ENCODE measurements at places on chromosomes 7 and 10.

DNA sequence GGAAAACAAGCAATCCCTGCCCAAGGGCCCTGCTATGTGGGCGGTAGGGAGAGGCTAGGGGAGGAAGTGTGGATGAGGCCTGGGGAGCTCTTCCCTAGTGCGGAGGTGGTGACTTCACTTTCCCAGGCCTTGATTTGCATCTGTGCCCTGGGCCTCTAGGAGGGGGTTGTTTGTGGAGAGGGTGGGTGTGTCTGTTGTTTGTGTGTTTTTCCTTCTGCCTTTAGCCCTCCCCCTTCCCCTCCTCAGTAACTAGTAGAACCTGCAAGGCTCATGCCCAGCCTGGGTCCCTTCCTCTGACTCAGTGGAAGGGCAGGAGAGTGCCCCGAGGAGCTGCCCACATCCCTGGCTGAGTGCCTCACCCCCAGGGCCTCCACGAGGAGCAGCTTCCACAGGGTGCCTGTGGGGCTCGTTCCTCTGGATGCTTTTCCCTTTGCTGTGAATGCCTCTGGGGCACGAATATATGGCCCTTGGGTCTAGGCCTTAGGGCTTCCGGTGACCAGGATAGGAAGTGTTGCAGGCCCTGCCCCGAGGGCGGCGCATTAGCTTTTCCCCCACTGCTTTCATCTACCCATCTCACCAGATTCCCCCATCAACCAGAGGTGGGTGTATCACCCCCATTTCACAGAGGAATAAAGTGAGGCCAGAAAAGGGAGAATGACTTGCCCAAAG, 89.4 kb upstream of the DUSP5 start:
- no peak for DNase-seq

DNA sequence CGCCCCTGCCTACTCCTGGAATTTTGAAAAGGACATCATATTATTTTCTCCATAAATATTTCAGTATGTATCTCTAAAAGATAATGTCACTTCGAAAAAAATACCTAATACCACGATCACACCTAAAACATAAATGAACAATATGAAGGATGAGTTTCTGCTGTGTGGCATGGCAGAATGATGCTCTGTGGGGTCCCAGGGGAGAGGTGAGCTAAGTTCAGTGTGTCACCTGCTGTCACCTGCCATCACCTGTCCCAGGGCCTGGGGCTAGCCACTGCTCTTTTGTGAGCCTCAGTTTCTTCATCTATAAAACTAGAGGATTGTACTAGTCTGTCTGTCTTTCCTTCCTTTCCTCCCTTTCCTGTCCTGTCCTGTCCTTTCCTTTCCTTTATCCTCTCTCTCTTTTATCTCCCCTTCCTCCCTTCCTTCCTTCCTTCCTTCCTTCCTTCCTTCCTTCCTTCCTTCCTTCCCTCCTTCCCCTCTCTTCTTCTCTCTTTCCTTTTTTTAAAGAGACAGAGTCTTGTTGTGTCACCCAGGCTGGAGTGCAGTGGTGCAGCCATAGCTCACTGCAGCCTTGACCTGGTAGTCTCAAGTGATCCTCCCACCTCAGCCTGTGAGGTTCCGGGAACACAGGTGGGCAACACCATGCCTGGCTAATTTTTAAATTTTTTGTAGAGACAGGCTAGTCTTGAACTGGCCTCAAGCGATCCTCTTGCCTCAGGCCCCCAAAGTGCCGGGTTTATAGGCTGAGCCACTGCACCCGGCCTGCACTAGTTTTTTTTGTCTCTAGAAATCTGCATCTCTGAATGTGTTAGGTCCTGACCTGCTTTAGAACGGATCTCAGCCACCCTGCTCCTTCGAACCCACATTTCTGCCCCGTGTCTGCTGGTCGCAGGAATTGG, 43.1 kb downstream of the CUX1 start:
- no peak for DNase-seq

DNA sequence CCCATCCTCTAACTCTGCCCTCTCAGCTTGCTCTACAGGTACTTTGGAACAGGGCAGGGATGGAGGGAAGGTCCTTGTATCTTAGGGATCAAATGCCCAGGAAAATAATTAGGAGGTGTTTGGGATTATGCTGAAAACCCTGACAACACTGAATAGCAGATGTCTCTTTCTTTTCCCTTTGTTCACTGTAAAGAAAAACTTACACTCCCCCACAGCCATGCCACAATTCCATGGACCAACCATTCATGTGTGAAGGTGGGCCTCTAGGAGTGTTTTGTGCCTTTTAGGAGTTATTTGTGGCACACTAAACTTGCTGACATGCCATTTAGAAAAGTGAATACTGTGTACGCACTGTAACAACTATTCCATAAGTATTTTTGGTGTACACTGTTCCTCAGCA, 108.1 kb downstream of the SNX10 start:
- DNase-seq: no peak

- no peak for DNase-seq
Observed at GRCh38 chr7:7834761-7835160, 116.4 kb upstream of the RPA3 start.

- DNase-seq: peak; percentile 81
Observed at GRCh38 chr10:128150045-128150493, 23.8 kb upstream of the MKI67 start.

GRCh38 chr7:3648276-3648675, 347.2 kb downstream of the SDK1 start:
- no peak for DNase-seq

DNA sequence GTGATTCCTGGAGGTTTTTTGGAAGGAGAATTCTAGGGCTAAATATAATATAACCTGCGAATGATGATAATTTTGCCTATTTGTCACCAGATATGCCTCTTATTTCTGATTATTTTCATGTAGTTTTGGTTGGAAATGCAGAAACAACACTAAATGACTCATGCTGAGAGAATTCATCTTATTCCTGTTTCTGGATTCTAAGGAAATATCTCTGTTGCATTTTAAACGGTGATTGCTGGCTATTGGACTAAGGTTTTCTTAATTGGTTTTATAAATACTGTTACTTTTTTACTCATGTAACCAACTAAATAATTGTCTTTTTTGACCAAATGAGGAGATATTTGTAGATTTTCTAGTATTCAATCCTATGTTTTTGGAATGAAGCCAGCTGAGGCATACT, 204.9 kb upstream of the NPSR1 start:
- DNase-seq: no peak

- no peak for DNase-seq
Observed at GRCh38 chr7:20114468-20114867, 102.7 kb downstream of the MACC1 start.

- DNase-seq: peak; percentile 82
Observed at GRCh38 chr7:100632951-100633717, 8.2 kb downstream of the TFR2 start.

DNA sequence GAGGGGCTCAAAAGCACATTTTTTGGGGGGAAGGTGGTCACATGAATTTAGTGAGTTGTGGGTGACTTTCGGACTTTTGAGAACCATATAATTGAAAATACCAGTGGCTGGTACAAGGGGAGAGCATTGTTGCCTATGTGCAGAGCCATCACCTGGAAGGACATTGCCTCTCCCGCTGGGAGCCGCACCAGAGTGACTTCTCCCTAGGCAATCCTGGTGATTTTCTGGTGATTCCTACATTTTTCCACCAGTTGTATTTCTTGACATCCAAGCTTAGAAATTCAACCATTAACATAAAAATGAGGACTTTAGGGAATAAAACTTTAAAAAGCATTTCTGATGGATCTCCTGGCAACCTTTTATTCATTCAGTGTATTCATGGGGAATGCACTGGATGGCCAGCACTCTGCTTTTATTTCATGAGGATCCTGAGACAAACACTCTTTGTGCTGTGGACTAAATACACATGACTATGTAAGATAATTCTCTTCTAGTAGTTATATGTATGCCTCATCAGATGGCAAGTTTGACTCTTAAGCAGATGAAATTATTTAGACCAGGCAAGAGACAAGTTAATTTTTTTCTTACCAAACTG, 41.8 kb upstream of the MKI67 start:
- no peak for DNase-seq

DNA sequence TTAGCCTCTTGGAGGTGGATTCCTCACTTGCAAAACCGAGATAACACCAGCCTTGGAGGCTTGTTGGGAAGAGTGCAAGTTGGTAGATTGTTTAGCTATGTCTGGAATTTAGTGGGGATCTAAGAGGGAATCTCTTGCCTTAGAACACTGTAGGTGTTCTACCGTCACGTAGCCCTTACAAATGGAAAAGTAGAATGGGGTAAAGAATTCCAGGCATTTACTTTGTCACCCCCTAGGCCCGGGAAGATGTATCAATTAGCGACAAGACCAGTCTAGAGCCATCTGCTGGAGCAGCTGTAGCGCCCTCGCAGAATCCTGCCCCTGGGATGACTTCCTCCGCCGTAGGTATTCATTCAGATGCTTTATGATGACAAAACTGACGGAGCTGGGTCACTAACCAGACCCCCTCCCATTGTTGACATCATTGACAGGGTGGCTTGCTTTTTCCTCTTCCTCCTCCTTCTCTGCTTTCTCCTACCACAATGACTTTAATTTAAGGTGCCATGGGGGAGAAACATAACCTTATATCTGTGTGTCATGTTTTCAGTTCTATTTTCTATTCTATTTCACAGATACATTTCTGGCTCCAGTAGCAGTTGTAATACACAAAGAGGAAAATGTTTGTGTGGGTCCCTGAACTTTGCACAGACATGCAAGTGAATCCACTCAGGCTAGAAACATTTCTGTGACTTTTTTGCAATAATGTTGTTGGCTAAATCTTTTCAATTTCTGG, 262.6 kb upstream of the LYZL1 start:
- no peak for DNase-seq

DNA sequence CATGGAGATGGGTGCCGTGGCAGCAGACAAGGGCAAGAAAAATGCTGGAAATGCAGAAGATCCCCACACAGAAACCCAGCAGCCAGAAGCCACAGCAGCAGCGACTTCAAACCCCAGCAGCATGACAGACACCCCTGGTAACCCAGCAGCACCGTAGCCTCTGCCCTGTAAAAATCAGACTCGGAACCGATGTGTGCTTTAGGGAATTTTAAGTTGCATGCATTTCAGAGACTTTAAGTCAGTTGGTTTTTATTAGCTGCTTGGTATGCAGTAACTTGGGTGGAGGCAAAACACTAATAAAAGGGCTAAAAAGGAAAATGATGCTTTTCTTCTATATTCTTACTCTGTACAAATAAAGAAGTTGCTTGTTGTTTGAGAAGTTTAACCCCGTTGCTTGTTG, 25.9 kb downstream of the BAG3 start:
- DNase-seq: no peak

- DNase-seq: no peak
Observed at GRCh38 chr7:114530057-114530611, 115.5 kb downstream of the FOXP2 start.

GRCh38 chr7:12637819-12638592, 49.4 kb upstream of the ARL4A start:
- no peak for DNase-seq

DNA sequence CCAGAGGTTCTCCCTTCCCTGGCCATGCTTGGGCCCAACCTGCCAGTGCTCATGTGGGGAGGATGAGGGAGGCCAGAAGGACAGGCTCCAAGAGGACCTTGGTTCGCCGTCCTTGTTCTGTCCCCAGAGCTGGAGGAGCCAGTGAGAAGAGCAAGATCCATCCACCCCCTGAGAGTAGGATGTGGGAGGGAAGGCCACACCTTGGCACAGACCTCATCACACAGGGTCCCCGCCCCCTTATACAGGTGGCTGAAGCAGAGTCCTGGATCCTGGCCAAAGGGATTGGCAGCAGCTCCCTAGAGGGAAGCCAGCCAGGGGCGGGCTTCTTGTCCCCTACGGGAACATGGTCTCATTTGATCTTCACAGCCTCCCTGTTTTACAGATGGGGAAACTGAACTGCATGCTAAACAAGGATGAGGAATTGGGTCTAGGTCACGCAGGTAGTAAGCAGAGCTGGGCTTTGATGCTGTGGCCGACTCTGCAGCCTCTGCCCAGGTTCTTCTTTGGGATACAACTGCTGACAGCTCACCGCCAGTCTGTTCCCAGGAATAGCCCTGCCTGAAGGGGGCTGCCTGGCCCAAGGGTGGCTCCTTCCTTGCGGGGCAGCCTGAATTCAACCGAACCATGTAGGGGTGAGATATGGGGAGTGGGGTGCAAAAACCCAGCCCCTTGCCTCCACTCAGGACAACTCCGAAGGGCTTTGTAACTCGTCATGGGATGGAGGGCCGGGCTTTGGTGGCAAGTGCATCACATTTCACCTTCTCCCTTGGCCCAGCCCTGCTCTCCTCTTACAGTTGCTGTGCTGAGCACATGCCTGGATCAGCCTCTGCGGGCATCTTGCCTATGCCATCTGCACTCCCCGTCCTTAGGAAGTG, 62.2 kb upstream of the KDM7A start:
- no peak for DNase-seq

GRCh38 chr7:69759373-69759772, 161.1 kb downstream of the AUTS2 start:
- DNase-seq: no peak

GRCh38 chr7:156604311-156604710, 36.3 kb upstream of the RNF32 start:
- no peak for DNase-seq

- no peak for DNase-seq
Observed at GRCh38 chr7:121525155-121525819, 129.2 kb upstream of the FAM3C start.

DNA sequence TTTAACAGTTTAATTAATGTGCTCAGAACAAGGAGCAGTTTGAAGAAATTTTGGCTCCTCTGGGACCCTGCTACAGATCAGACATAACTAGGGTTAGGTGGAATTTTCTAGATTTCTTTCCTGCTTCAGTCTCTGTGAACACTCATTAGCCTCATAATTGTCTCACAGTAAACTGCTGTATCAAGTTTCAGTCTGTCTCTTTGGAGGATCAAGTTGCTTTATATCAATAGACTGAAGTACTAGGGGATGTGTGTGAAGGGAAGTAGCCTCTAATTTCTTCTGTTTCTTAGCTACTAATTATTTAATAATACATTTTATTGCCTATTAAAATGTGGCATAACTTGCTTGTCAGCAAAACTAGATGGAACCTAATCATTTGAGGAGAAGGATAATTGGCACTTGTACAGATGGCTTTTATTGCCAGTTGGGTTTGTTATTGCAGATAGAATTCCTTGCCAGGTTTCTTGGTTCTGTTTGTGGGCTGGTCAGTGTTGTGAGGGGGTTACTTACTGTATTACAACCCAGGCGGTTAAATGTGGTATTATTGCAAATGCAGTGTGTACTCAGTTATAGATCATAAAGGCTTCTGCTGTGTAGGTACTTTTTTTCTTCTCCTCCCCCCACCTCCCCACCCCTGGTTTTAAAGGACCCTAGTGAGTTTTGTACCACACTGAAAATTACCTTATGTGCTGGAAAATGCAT, 758.0 kb downstream of the AUTS2 start:
- no peak for DNase-seq

- no peak for DNase-seq
Observed at GRCh38 chr10:27687326-27687725, 58.3 kb downstream of the MKX start.

DNA sequence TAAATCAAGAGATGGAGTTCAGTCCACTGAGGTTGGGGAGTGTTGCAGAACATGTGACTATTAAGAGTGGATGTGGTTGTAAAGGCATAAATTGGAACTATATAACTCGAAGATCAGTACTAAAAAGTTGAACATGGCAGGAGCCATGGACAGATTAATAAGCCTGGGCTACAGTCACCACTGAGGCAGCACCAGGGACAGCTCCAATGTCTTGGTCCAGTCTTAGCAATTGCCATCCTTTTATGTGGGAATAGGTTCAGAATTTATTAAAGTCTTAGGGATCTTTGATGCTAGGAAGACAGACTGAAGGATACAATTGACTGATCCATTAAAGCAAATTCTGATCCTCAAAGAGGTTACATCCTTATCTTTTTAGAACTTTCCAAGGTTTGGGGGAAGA, 156.6 kb downstream of the ADRA2A start:
- no peak for DNase-seq

GRCh38 chr10:3195286-3195685, 22.7 kb upstream of the PITRM1 start:
- no peak for DNase-seq

All from stimulated activated CD4-positive, alpha-beta T cell treated with anti-CD3 and anti-CD28 coated beads, Interleukin-15, amount 100 ng/mL, for 24 hours (primary cell).